Dermis blood vessel endothelial cell (primary cell): ENCODE measurements at places on chromosomes 11 and 22. TPM values are rescaled to one million over a fixed set of nuclear protein-coding genes. Genes with fewer than 3 reads are reported as not detected.
A peak's percentile ranks its signal among the peaks of the same experiment; 100 is the strongest.

APOA5 gene
- total RNA-seq = not detected in 2 replicates

MAP6 gene
- total RNA-seq = 0.14 and 0.51 TPM in 2 replicates

IL10RA gene
- 0.09 TPM in 1 of 2 replicates, not detected in the other for total RNA-seq

PRODH gene
- total RNA-seq = 0.05 and 1.0 TPM in 2 replicates

PCSK7 gene
- total RNA-seq = 54.1 and 63.5 TPM in 2 replicates

P2RY6 gene
- 0.05 TPM in 1 of 2 replicates, not detected in the other for total RNA-seq

MUC6 gene
- total RNA-seq = not detected in 2 replicates

NOX4 gene
- total RNA-seq = 30.6 and 59.8 TPM in 2 replicates

DNA sequence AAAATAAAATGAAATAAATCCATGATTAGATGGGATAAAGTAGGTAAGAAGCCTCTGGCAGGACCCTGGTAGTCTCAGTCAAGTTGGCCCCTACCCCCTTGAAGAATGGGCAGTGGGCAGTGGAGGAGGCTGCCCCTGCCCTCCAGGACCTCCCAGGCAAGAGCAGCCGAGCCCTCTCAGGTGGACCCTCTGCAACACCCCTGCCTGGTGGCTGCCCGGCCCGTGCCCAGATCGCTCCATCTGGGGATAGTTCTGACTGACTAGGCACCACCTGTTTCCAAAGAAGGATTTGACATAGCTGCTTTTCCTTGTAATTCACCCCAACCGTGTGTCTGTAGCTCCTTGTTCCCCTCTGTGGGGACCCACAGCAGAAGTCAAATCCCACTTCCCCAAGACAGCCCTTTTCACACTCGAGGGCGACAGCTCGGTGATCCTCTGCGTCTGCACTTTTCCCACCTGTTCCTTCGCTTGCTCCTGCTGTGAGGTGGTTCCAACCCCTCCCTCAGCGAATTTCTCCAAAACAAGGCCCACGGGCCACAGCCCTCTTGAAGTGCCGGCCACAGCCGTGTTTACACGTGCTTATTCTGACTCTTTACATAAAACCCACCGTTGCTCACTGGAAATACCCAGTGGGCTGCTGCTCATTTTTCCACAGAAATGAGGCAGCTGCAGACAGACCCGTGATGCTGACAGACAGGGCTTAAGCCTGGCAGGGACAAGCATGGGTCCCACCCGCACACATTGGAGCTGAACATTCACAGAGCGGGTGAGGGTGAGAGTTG lies 5.5 kb upstream of the TMPRSS13 start:
- no peak for DNase-seq

- DNase-seq = no peak
Measured at GRCh38 chr22:50581031-50581949, 1.4 kb downstream of the CHKB start.

GRCh38 chr11:76269661-76270261 lies 63.5 kb upstream of the WNT11 start:
- no peak for DNase-seq

DNA sequence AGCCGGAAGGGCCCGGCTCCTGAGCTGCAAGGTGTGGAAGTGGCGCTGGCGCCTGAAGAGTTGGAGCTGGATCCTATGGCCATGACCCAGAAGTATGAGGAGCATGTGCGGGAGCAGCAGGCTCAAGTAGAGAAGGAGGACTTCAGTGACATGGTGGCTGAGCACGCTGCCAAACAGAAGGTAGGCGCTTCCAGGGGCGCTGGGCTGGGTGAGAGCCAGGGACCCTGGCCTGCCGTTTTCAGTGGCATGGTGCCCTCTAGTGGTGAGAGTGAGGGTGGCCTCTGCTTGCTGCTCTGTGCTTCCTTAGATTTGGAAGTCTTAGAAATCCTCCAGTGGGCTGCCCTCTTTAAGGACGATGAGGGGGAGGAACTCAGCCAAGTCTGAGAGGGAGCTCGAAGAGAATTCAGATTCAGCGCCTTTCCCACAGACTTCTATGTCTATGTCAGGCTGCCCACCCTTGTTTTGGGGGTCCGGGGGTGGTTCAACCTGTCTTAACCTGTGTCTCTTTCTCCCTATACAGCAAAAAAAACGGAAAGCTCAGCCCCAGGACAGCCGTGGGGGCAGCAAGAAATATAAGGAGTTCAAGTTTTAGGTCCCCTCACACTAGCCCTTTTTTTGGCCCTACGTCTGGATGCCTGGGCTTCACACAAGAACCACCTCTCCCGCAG lies 1.8 kb upstream of the PACS1 start:
- DNase-seq = peak; percentile 89

DNA sequence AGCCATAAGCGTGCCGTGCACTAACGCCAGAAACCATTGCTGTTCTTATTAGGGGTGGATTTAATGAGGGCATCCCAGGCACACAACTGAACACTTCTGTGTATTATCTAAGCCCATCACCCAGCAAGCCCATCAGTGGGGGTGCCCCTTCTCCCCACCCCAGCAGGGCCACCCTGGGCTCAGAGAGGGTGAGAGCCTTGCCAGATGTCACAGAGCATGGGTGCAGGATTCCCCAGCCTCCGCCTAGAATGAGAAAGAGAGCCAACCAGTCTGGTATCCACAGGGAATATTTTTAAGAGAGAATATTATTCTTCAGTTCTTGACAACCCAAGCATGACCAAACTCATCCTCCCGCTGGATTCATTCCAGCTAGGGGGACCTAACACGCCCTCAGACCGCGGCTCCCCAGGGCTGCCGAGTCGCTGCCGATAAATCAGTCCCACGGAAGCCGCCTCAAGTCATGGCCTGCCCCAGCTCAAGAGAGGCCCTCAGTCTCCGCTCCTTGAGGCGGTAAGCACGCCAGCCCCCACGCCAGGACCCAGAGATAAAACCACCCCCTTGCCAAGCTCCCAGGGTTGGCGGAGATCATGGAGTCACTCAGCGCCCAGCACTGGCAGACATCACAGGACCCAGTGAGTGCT lies 47.2 kb downstream of the MN1 start:
- no peak for DNase-seq

- no peak for DNase-seq
Measured at GRCh38 chr11:70212227-70212811, 9.2 kb downstream of the FADD start.

DNA sequence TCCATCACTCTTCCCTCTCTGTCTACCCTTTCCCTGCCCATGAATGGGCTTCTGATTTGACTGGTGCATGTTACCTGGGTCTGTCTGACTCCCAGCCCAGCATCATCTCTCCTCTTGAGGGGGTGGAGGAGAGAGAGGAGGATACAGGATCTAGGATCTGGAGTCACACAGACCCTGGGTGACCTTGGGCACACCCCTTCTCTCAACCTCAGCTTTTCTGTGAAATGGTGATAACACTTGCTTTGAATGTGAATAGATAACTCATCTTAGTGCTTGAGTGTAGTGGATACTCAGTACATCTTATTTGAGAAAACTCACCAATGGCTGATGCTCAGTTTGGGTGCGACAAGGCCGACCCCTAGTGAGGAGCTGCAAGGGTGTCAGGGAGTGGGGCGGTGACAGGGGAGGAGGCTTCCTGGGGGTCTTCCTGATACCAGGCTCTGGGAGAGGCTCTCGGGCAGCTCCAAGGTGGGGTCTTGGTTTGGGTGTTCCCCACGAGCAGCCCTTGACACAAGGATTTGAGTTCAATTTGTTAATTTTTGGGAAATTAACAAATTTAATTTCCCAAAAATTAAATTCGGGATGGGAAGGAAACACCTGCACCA lies 9.0 kb downstream of the INCENP start:
- DNase-seq = no peak

DNA sequence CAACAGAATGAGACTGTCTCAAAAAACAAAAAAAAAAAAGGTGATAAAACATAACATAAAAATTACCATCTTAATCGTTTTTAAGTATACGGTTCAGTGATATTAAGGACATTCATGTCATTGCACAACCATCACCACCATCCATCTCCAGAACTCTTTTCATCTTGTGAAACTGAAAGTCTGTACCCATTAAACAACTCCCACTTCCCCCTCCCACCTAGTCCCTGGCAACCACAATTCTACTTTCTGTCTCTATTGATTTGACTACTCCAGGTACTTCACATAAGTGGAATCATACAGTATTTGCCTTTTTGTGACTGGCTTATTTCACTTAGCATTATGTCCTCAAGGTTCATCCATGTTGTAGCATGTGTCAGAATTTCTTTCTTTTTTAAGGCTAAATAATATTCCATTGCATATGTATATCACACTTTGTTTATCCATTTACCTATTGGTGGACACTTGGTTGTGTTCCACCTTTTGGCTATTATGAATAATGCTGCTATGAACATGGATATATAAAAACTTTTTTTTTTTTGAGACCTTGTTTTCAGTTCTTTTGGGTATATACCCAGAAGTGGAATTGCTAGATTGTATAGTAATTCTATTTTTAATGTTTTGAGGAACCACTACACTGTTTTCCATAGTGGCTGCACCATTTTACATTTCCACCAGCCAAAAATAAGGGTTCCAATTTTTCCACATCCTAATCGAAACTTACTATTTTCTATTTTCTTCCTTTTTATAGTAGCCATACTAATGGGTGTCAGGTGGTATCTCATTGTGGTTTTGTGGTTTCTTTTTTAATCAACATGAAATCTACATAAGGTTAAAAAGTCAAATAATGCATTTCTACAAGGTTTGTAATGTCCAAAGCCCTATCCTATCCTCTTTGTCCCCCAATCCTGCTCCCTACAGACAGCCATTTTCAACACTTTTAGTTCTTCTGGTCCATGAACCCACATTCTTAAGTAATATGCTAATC lies 23.4 kb upstream of the PIK3C2A start:
- no peak for DNase-seq

- no peak for DNase-seq
Measured at GRCh38 chr11:8339592-8340022, 75.9 kb upstream of the LMO1 start.

GRCh38 chr22:39594411-39594810 lies 23.9 kb downstream of the CACNA1I start:
- DNase-seq = no peak

DNA sequence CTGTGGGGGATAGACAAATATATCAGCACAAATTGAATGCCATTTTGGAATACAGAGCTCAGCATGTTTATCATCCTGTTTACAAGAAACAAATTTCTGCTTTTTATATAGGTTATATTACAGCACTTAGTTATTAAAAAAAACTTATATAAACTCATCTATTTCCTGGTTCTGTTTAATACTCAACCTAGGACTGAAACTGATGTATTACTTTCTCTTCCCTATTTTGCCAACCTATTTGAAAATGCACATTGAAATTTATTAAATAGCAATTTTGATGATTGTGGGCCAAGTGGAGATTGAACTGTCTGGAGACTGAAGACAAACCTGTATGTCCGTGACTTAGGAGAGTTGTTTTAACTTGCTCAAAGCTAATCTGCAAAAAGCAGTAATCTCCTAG lies 288.3 kb upstream of the ANO3 start:
- DNase-seq = no peak

GRCh38 chr11:126214441-126214840 lies 2.9 kb downstream of the FAM118B start:
- no peak for DNase-seq

GRCh38 chr11:33730716-33731115 lies 5.5 kb downstream of the CD59 start:
- DNase-seq = no peak

- DNase-seq = no peak
Measured at GRCh38 chr11:35680506-35680905, 17.9 kb downstream of the TRIM44 start.

- DNase-seq = no peak
Measured at GRCh38 chr11:10688401-10688800, 5.2 kb downstream of the IRAG1 start.

GRCh38 chr22:19983741-19984140 lies 32.9 kb downstream of the ARVCF start:
- DNase-seq = no peak

GRCh38 chr11:63369971-63370588 lies 495 bp downstream of the SLC22A9 start:
- DNase-seq = no peak

GRCh38 chr11:1333860-1334259 lies 24.4 kb upstream of the TOLLIP start:
- no peak for DNase-seq

DNA sequence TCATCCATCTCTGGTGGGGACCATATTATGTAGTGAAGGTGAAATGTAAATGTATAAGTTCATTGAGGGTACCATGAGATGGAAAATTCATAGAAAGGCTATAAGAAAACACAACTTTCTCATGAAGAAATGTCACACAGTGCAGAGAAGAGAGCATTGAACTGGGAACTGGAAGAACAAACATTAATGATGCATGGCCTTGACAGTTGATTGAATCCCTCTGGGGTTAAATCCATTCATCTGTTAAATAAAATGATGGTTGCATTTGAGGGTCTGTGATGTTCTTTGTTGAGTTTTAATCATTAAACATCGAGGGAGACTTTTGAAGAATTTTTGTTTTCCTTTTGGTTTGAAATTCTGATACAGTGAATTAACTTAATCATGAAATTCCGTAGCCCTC lies 1401.4 kb downstream of the FAM181B start:
- DNase-seq = no peak

DNA sequence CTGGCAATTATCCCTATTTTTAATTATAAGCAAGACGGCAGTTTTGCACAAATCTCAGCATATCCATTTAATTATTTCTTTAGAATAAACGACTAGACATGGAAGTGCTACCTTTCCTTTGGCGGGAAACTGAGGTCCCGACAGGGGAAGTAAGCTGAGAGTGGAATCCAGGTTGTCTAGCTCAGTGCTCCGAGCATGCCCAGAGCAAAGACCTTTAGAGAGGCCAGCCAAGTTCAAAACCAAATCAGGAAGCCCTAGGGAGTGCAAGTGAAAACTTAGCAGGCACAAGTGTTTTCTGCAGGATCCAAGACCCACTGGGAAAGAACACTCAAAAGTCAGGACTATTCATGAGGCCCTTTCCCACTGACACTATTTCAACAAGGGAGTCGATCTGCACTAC lies 22.7 kb upstream of the SCN2B start:
- DNase-seq = no peak

DNA sequence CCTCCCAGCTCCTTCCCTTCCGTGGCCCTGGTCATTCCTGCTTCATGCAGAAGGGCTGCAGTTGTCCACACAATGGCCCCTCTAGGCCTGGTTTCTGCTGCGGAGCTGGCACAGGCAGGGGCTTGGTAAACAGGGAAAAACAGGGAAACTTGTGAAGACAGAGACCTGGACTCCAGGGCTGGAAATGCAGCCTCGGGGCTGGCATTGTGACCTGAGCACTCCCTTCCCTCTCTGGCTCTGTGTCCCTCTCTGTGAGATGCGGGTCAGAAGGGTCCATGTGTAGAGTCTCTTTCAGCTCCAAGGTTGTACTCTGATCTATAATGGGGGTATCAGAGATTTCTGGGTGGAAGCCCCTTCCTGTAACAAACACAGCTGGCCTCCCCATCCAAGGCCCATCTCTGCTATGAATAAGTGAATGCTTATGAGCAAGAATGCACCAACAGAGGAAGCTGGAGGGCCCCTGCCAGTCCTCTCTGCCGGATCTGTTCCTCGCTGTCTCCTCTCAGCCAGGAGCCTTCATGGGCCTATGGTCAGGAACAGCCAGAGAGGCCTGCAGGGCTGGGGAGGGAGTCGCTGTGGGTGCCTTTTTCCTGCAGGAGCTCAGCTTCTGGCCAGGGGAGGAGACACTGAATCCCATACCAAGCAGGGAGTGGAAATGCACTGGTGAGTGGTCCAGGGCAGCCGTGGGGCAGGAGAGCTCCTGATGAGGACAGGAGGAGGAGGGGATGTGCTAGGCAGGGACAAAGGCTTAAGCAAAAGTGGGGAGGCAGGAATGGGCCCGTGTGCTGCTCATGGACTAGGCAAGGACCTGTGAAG lies 6.7 kb upstream of the DERL3 start:
- DNase-seq = no peak
